Neural progenitor cell (in vitro differentiated cells): ENCODE measurements at places on chromosomes 2 and 18.
A peak's percentile ranks its signal among the peaks of the same experiment; 100 is the strongest.

- DNase-seq = no peak
These were observed 69.1 kb downstream of the MCFD2 start for GRCh38 chr2:46846536-46846935.

DNA sequence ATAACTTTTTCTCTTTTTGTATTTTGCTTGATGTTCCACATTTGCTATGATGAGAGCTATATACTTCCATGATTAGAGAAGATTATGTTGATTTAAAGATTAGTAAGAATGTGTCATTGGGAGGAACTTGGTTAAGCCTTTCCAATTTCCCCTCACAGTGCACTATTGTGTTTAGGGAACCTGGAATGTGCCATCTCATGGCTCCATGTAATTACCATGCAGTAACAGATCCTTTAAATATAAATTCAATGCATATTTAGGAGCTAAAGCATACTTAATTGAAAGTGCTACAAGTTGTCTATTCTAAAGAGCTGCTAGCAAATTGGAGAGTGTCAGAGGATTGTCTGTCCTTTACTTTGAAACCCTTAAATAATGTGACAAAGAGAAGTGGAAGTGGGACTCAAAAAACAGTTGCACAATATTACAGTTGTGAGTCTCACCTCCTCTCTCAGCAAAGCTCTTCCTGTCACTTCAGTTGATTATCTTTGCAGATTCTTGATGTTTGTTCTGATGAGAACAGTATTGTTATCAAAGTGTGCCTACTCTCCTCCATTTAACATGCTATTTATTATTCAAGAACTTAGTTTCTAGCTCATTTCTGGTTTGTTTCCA is 1162.7 kb upstream of the ZEB2 start:
- peak; percentile 30 for DNase-seq

- DNase-seq = no peak
These were observed 128.7 kb downstream of the NFATC1 start for GRCh38 chr18:79524181-79525078.

- DNase-seq = no peak
These were observed 252.8 kb downstream of the DYSF start for GRCh38 chr2:71706121-71706520.

GRCh38 chr2:100820273-100820522 is 259 bp downstream of the NPAS2 start:
- no peak for DNase-seq

GRCh38 chr2:218961651-218962570 is 2.4 kb downstream of the CDK5R2 start:
- peak; percentile 75 for DNase-seq

DNA sequence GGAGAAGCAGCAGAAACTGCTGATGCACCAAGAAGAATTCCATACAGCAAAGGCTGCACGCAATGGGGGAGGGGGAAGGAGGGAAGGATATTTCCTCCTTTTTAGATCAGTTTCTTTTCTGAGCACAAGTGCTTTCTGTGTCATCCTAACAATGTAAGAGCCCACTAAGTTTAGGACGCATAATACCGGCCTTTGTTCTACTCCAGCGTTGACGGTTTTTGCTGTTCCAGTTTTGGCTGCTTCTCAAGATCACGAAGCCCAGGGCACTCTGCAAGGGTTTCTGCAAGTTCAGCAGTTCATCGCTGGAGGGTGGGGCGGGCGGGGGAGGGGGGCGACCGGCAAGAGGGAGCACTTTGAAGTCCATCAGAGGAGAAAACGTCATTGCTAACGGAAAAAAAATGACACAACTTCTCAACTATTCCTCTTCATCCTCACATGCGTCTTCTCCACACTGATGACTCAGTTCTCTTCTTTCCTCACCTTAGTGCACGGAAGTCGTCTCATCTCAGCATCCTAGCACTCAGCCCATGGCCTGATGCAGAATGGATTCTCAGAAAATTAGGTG is 8.7 kb downstream of the FAM178B start:
- DNase-seq = peak; percentile 24

DNA sequence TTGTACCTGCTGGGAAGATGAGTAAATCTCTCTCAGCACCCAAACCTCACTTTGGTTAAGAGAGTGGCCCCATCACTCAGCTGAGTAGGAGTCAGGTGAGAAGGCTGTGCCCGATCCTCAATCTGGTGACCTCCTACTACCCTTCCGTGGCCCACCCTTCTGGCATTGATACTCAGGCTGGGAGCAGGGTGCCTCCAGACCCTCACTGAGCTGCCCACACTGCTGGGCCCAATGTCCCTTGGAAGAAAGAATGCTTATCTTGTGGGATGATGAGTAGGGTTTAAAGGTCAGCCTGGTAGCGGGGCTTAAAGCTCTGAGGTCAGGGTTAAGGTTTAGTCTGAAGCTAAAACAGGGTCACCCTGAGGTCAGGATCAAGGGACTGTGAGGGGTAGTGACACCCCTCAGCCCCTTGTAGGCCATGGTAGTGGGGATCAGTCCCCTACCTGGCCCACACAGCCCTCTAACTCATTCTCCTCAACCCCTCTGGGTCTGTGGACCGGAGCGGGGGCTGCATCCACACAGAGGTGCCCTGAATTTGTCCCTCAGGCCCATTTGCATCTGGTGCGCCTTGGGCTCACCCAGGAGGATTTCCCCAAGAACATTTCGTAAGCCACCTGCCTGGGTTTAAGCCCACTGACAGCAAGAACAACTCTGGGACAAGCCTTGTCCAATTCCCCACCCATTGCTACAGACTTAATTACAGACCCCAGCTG is 123.8 kb downstream of the CYP26B1 start:
- DNase-seq = no peak

DNA sequence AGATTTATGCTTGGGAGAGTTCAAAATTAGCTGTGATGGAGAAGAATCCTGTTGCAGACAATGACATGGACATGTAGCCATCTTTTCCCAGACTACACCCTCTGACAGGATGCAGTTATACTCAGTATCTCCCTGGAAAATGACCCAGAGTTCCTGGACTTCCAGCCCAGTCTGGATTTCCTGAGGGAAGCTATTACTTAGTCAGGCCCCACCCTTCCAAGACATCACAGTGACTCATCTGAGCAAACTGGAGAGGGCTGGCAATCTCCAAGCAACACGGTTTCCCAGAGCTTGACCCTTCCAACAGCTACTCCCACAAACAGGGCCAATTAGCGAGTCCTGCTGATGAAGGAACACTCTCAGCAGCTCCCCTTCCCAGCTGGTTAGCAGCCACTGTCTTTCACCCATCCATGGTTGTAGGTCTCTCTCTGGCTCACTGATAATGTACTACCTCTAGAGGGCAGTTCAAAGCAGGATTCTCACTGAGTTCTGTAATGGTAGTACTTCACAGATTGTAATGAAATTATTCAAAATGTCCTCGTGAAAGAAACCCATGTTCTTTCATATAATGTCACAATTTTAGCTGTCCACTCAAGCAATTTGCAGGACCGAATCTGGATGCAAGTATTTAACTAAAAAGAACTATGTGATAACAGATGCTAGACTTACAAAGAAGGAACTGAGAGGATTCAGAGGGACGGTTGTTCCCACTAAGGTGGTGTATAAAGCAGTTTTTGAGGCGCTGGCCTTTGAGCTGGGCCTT is 110.2 kb downstream of the MDH1 start:
- DNase-seq = peak; percentile 63

- DNase-seq = no peak
These were observed 101.4 kb upstream of the RASGRP3 start for GRCh38 chr2:33375054-33375453.

- no peak for DNase-seq
These were observed 12.7 kb upstream of the KCNK3 start for GRCh38 chr2:26679867-26680266.

DNA sequence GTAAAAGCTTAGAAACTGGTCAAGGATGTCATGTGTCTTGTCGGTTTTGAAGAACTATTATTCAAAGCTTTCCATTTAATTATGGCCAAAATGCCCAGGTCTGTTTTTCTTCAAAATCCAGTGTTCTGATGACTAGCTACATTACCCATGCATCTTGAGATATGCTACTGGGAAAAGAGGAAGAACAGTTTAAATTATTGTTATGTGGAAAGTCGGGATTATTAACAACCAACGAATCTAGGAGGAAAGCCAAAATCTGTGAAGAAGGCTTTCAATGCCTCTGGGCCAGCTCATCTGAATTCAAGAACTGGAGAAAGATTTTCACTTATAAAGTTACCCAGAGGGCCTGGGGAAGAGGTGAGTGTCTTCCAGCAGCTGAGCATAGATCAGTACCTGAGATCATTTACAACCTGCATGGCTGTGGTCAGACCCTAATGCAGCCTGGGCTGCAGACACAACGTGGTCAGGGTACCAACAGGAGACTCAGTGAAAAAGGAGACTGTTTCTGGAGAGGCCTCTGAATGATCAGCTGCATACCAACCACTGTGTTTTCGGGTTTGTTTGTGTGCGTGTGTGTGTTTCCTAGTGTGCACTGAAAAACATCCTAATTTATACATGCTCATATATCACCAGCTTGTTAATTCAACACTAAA is 308.5 kb downstream of the NRXN1 start:
- no peak for DNase-seq

DNA sequence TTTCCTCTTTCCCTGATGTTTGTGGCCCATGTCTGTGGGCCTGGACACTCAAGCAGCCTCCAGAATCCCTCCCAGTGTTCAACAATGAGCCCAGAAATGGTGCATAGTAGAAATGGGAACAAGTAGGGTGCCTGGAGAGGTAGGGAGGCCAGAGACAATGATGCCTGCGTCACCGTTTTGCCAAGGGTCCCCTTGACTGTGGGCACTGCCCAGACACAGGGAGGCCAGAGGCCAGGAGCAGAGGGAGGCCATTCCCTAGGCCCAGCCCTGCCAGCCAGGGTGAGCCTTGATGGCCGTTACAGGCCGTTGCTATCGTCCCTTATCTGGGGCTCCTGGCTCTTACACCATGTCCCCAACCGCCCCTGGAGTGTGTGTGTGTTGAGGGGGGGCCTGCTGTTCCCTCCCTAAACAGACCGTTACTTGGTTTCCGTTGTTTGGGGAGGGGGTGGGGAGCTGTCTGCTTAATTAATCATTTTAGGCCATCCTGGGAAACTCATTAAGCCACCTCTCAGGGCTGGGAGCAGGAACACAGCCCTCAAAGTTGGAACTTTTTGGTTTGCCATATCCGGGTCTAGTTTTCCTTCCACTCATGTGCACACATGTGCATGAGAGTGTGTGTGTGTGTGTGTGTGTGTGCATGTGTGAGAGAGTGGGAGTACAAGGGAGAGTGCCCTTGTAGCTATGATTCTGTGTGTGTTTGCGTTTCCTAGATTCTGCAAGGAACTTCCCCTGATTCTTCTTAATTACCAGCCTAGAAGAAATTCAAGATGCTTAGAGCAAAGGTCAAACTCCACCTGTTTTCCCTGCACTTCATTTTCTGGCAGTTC is 135.2 kb upstream of the HAAO start:
- DNase-seq = peak; percentile 18

DNA sequence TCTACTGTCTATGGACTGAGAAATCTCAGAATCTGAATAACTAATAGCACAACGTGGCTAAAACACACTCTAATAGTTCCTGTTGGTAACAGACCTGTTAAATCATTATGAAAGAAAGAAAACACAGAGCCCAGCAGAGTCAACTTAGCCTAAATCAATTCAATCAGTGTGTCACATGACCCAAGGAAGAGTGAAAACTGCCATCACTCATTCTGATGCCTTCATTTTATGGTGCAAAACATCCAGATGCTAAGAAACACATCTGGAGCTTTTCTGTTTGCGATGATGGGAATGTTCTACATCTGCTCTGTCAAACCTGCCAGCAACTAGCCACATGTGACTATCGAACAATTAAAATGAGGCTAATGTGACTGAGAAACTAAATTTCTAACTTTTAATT is 295.7 kb upstream of the TRIB2 start:
- DNase-seq = no peak
